ENCODE measurements at places on chromosomes 13 and 19.

- DNase-seq, result no peak
Observed at GRCh38 chr19:55284405-55285058, 735 bp downstream of the BRSK1 start.

DNA sequence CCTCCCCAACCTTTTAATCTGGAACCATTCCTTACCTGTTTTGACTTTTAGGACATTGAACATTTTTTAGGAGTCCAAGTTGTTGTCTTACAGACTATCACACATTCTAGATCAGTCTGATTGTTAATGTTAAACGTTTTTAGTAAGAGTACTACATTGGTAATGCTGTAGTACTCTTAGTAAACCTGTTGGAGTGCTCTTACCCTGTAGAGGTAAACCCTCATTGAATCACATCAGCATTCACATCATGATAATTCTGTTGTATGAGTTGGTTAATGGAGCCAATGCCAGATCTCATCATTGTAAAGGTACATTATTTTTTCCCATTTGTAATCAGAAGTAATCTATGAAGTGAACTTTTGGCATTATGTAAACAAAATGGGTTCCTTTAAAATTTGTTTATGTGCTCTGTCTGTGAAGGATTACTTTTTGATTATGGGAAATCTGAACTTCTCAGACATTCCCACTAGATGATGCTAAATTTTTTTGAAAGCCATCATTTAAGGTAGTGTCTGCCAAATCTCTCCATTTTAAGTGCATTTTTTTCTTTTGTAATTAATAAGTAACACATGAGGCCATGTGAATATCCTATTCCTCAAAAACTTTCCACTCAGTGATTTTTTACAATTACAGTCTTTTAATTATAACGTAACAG, 55.2 kb downstream of the VWA8 start:
- no peak for DNase-seq

GRCh38 chr13:113393226-113393562, 29.3 kb upstream of the GRTP1 start:
- DNase-seq, result no peak

GRCh38 chr19:4305257-4305612, 837 bp downstream of the FSD1 start:
- no peak for DNase-seq

DNA sequence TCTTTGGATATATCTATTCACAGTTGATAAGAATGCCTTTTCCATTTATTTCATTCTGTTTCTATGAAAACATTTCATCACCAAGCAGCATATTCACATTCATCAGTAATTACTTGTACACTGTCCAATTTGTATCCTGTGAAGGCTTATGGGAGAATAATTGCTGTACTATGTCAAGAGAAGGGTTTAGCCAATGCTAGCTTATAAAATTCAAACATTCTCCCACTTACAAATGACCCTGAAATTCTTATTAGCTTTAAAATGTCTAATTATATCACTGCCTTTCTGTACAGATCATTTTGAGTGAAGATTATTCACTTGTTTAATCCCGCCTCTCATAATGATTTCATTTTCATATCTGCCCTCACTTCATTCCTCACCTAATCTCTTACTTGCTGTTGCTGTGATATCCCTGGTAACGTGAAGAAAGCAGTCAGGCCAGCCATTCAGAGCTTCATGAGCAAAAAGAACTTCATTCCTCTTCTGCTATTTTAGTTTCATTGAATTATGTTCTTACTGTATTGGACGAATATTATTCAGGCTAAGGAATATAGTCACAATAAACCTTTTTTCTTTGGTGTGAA, 778.7 kb downstream of the OLFM4 start:
- no peak for DNase-seq

GRCh38 chr19:51690454-51691073, 2.6 kb upstream of the SPACA6 start:
- no peak for DNase-seq

DNA sequence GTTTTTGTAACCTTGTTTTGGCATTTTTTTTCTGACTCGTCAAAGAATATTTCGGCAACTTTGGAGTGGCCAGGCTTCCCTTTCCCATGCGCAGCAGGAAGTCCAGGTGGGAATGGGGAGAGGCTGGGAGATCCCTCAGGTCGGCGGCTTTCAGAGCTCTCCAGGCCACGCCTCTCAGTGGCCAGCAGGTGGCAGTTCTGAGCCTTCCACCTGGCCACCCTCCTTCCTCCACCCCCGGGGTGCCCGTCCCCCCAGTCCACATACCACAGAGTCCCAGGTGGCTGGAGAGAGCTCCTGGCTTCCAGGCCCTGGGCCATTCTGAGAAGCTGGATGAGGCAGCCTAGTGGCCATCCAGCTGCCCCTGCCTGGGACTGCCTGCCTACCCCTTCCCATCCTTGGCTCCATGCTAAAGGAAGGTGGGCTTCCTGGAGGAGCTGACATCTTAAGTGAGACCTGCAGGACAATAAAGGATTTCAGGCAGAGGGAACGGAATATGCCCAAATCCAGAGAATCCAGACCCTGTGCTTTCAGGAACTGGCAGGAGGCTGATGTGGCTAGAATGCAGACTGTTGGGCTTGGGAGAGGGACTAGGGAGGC, 46.3 kb downstream of the CCNE1 start:
- peak; percentile 23 for DNase-seq

DNA sequence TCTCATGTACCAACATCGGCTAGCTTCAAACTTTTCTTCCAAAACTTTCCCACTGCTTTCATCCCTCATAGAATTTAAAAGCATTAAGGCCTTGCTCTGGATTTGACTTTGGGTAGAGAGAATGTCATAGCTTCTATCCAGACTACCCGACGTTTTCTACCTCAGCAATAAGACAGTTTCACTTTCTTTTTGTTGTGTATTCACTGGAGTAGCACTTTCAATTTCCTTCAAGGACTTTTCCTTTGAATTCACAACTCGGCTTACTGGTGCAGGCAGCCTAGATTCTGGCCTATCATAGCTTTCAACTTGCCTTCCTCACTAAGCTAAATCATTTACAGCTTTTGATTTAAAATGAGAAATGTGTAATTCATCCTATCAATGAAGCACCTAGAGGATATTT, 420.4 kb upstream of the GPC6 start:
- DNase-seq, result no peak

GRCh38 chr13:25501231-25501630, 129.5 kb downstream of the ATP8A2 start:
- no peak for DNase-seq

GRCh38 chr19:41424335-41425173, 2.6 kb downstream of the B3GNT8 start:
- DNase-seq, result no peak

- DNase-seq, result no peak
Observed at GRCh38 chr13:85738696-85739320, 60.4 kb downstream of the SLITRK6 start.

- DNase-seq, result no peak
Observed at GRCh38 chr13:43797159-43797558, 10.4 kb upstream of the ENOX1 start.

- DNase-seq, result no peak
Observed at GRCh38 chr19:28523619-28524018, 689.3 kb downstream of the UQCRFS1 start.

DNA sequence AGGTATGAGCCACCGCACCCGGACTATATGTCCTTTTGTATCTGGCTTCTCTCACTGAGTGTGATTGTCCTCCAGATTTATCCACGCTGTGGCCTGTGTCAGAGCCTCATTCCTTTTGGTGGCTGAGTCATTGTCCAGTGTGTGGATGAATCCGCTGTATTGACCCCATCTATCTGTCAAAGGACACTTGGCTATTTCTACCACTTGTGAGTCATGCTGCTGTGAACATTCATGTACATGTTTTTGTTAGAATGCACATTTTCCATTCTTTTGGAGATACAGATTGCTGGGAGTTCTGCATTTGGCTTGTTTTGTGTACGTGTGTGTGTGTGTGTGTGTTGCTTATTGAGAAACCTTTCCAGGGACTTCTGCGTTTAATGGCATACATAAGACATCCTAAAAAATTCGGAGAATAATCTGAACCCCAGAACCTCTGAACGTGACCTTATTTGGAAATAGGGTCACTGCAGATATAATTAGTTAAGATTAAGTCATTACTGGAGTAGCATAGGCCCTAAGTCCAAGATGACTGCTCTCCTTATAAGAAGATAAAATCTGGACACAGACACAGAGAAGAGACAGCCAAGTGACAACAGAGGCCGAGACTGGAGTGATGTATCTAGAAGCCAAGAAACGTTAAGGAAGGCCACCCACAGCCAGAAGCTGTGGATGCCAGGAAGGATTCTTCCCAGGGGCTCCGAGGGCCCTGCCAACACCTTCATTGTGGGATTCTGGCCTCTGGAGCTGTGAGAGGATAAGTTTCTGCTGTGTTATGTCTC, 4.9 kb upstream of the GIPC3 start:
- DNase-seq, result no peak

DNA sequence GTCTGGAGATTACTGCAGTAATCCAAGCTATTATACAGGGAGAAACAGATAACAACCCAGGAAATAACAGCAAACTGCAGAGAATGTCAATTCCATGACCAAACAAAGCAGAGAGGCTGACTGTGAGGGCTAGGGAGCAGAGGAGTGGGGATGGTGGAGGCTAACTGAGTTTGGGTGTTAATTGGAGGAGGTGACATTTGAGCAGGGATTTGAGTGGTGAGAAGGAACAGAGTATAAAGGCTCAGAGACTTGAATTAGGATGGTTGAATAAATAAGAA, 3.1 kb downstream of the DMAC2 start:
- DNase-seq, result no peak

GRCh38 chr19:29796173-29796573, 15.6 kb upstream of the CCNE1 start:
- DNase-seq, result no peak

DNA sequence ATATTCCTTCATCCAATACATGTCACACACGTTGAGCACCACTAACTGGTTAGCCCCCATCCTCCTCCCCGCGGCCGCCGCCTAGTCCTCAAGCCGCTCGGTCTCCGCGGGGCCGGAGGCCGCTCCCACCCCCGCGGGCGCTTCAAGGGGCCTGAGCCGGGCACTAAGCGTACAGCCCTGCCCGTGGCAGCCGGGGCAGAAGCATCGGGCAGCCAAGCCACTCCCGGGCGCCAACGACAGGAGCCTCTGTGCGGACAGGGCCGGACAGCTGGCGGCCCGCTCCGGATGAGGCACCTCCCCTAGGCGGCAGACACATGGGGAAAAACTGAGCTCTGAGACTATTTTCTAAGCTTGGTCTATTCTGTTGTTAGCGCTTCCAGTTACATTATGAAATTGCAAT, 2.8 kb upstream of the ZNF543 start:
- DNase-seq, result no peak

- no peak for DNase-seq
Observed at GRCh38 chr13:53137779-53138178, 109.2 kb downstream of the OLFM4 start.

DNA sequence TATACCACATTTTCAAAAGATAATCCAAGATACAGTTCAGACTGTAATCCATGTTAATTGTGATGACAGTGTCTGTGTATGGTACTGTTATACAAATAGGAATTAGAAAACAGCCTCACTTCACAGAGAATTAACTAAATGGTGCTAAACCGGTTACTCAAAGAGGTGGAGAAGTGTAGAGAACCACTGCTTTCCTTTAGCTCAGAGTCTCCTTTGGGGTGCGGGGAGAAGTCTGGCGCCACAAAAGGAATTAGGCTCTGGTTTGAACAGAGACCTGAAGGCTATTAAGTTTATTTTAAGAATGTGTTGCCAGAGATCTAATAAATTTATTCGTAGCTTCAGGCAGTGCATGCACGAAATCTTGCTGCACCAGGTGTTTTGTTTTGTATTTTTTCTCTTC, 65.8 kb downstream of the FREM2 start:
- no peak for DNase-seq

GRCh38 chr19:46428239-46429135, at the start of gene PNMA8C:
PNMA8C (minus strand) TSS chr19:46428936; CDS start chr19:46428359, 577 bp downstream.
- peak; percentile 56 for DNase-seq

- no peak for DNase-seq
Observed at GRCh38 chr13:23025864-23026608, 154.7 kb upstream of the SGCG start.

DNA sequence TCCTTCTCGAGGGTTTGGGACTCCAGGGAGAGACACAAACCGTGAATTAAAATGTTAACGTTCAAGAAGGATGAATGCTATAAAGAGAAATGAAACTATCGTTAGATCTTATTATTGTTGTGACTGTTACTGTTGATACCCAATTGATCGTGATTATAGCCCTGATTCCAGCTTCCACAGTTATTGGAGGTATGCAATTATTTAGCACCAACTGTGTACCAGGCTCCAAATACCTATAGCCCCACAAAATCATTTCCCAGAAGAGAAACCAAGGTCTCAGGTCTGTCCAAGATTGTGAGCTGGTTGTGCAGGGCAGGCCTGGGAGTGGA, 30.1 kb upstream of the NFIC start:
- no peak for DNase-seq
